ENCODE measurements at places on chromosomes 1 and 21.

DNA sequence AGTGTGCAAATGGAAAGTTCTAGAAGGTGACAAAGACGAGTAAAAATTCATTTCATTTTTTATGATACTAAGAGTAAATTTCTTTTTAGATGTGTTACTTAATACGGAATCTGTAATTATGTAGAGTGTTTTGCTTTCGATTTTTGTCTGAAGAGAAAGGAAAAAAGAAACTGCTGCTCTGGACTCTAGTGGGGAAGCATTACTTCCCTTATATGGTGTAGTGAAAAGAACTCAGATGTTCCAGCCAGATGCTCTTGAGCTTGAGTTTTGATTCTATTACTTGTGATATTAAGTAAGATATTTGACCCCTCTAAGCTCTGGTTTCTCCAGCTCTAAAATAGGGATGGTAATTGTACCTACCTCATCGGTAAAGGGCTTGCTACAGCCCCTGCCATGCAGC lies 12.2 kb upstream of the GPR161 start:
- no peak for DNase-seq

DNA sequence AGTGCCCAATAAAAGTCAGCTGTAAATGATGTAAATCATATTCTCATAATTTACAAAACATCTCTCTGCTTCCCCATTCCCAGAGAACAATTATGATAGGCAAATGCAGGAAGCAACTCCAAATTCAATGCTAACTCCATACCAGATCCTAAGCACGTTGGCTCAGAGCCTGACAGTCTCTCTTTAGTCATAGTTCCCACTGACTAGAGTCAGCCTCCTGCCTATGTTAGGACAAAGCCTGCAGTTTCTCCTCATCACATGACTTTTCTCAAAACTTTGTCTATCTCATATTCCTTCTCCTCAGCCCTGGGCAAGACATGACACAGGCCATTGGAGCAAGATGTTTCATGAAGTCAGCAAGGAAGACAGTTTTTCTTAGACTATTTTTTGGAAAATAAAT lies 101.5 kb upstream of the COL24A1 start:
- peak; percentile 73 for DNase-seq

DNA sequence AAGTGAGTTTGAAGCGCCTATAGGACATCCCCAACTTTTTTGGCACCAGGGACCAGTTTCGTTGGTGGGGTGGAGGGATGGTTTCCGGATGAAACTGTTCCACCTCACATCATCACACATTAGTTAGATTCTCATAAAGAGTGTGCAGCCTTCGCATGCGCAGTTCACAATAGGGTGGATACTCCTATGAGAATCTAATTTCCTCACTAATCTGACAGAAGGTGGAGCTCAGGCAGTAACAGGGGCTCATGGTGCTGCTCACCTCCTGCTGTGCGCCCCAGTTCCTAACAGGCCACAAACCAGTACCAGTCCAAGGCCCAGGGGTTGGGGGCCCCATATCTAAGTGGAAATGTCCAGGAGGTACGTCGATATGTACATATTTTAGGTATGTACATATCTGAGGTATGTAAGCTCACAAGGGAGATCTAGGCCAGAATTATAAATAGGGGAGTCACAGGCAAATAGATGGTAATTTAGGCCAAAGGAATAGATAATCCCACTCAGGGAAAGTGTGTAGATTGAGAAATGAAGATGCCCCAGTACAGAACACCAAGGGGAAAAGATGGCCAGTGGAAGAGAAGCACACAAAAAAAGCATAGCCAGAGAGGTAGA lies 27.5 kb upstream of the RASAL2 start:
- no peak for DNase-seq

DNA sequence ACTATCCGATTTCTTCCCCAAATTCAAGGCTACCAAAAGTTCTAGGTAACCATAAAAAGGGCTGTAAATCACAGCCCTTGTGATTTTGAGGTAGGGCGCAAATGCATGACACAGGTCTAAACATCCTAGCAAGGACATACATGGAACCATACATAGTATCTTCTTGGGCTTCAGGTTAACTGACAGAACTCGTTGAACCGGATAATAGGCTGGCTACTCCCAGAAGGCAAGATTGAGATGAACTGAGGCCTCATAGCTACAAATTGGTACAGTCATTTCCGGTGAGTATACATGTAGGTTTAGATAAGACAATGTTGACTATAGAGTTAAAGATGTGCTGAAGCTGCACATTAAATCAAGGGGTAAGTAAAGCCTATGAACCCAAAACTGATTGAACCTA lies 27.3 kb upstream of the TP53BP2 start:
- no peak for DNase-seq

- no peak for DNase-seq
Observed at GRCh38 chr1:10716840-10717239, 79.6 kb downstream of the CASZ1 start.

- DNase-seq = no peak
Observed at GRCh38 chr1:115958866-115959265, 17.4 kb upstream of the SLC22A15 start.

DNA sequence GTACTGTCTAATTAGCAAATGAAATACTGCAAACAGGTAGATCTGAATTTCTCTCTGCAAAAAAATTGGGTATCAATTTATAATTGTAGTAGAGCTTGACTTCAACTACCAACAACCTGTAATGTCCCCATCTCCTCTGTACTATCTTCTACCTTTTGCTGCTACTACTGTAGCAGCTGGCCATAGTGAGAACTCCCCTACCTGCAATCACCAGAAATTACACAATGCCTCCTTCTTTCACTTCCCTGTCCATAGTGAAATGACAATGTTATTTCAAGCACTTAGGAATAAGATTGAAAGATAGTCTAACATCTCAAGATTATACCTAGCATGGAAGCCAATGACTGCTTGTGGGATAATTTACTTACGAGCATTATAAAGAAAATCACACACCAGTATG lies 100.4 kb downstream of the ACBD6 start:
- DNase-seq = no peak

DNA sequence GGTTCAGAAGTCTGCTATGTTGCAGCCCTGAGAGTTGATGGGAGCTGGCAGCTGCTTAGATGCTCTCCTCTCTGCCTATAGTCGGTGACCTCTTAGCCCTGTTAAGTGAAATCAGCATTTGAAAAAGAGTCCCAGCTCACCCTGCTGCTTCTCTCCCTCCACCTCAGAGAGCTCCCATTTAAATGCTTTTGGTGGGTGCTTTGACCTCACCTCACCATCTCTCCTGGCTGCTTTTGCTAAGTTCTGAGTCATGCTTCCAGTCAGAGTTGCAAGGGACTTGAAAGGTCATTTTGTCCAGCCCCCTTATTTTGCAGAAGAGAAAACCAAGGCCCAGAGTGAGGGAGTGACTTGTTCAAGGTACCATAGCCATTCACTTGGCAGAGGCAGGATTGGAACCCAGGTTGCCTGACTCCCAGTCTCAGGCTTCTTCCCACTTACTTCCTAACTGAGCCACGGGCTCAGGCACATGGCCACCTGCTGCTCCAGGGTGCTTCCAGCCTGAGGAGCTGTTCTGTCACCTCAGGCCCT lies 3.3 kb downstream of the MAPKAPK2 start:
- peak; percentile 39 for DNase-seq

DNA sequence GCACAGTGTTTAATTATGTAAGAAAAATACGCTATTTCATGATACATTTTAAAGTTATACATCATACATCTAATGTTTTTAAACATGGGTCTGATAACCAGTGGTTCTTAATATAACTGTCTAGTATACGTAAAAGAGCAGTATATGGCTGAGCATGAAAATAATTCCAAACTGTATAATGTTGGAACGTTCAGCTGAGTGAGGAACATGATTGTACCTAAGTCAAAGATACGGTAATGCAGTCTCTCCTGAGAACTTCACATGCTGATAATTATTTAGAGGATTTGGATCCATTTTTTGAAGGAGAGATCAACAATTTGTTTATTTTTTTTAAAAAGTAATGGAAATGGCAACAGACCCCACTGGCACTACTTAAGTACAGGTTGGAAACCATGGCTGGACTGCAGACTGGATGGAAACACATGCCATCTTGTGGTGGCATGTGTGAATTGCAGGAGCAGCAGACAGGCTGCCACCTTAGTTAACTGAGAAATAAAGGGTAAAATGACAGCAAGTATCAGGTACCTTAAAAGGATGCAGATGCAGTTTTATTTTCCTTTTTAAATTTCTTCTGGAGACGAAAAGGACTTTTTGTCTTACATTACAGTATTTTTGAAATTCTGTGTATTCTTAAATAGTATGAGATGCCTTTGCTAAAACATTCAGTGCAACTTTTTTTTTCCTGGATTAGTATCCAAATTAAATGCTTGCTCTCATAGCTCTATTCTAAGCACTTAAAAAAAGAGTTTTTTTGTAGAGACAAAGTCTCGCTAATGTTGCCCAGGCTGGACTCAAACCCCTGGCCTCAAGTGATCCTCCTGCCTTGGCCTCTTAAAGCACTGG lies 73.8 kb downstream of the MTR start:
- peak; percentile 47 for DNase-seq

GRCh38 chr1:210232511-210233215 lies at the start of gene SERTAD4:
TSS of gene SERTAD4 (plus strand) at chr1:210232796. CDS start at chr1:210237961, 5,165 bp downstream.
- DNase-seq = no peak

GRCh38 chr1:22131875-22132486 lies 10.9 kb downstream of the WNT4 start:
- DNase-seq = no peak

GRCh38 chr1:16248603-16249516 lies 11.9 kb upstream of the CPLANE2 start:
- DNase-seq = peak; percentile 75

GRCh38 chr1:104467590-104467989 lies 717.9 kb downstream of the AMY1C start:
- no peak for DNase-seq

DNA sequence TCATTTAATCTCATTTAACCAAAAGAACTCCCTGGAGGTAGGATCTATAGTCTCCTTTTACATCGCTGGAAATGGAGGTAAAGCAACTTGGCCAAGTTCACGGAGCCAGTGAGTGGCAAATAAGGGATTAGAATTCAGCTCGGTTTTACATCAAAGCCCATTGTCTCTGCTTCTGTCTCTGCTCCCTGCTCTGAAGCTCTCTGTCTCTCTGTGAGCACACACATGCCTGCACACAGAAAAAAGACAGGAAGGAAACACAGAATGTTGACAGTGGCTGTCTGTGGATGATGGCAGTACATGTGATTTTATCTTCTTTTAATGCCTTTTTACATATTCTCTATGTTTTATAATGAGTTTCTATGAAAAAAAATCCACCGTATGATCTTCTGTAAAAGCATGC lies 8.9 kb upstream of the DHRS3 start:
- no peak for DNase-seq

DNA sequence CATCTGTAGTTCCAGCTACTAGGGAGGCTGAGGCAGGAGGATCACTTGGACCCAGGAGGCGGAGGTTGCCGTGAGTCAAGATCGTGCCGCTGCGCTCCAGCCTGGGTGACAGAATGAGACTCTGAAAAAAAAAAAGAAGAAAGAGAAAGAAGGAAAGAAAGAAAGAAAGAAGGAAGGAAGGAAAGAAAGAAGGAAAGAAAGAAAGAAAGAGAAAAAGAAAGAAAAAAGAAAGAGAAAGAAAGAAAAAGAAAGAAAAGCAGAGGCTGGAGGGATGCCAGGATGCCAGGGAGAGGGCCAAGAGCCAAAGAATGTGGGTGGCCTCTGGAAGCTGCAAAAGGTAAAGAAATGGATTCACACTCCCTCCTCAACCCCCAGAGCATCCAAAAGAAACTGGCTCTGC lies 8.2 kb upstream of the KCNE2 start:
- no peak for DNase-seq

DNA sequence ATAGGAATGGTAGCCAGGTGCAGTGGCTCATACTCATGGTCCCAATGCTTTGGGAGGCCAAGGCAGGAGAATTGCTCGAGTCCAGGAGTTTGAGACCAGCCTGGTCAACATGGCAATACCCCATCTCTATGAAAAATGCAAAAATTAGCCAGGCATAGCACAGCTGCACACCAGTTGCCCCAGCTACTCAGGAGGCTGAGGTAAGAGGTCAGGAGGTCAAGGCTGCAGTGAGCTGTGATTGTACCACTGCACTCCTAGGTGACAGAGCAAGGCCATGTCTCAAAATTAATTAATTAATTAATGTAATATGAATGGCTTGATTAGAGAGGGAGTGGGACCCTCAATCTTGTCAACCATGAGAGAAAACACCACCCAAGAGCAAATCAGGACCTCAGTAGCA lies 198.7 kb upstream of the DUSP10 start:
- no peak for DNase-seq

DNA sequence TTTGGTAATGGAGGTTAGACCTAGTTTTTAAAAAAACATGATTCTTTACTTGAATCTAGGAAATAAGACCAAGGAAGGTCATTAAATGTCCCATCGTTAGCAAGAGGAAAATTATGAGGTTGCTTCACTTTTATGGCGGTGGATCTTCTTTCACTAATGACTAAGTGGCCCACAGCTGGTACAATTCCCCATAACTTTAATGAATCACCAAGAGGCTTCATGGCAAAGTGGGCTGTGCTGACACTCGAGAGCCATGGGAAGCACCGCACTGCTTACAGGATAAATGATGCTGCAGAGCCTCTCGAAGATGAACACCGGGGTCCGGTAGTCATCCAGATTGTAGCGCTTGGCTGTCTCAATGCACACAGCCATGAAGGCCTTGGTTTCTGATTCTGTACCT lies 108.8 kb downstream of the UBR4 start:
- peak; percentile 6 for DNase-seq

- no peak for DNase-seq
Observed at GRCh38 chr1:233659495-233659894, 45.6 kb downstream of the KCNK1 start.

DNA sequence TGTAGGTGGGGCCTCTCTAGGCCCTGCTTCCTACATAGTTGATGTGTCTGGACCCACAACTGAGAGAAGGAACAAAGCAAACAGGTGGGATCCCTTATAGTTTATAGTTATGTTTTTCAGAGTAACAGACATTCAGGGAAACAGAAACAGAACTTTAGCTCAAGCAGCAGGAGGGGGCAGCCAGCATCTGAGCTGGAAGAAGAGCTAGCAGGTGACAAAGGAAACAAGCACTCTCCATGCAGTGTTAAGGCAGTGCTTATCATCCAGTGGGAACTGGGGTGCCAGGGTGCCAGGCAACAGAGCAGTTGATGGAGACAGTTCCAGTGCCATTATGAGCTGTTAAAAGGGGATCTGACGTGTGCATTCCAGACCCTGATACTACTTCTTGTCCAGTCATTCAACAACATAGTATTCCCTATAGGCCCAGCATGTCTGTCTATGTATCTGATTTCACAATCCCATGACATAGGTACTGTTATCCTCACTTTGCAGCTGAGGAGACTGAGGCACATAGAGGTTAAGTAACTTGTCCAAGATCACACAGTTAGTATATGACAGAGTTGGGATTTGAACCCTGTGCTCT lies 13.5 kb downstream of the HIVEP3 start:
- DNase-seq = peak; percentile 14

GRCh38 chr1:109493227-109493626 lies 667 bp upstream of the CYB561D1 start:
- DNase-seq = no peak

- no peak for DNase-seq
Observed at GRCh38 chr1:160483505-160484185, 39.4 kb downstream of the SLAMF6 start.

GRCh38 chr1:156577550-156577949 lies 2.0 kb upstream of the TTC24 start:
- DNase-seq = no peak

GRCh38 chr1:197001828-197002227 lies 24.5 kb downstream of the CFHR5 start:
- DNase-seq = no peak

All from fibroblast of skin of right biceps (primary cell).